ENCODE measurements at places on chromosomes 1 and 21. TPM values are rescaled to one million over a fixed set of nuclear protein-coding genes. Genes with fewer than 3 reads are reported as not detected.

TEX38 gene
- 0.62 TPM for polyA plus RNA-seq

GRCh38 chr1:35717911-35718476, 690 bp downstream of the C1orf216 start:
- DNase-seq = no peak

DNA sequence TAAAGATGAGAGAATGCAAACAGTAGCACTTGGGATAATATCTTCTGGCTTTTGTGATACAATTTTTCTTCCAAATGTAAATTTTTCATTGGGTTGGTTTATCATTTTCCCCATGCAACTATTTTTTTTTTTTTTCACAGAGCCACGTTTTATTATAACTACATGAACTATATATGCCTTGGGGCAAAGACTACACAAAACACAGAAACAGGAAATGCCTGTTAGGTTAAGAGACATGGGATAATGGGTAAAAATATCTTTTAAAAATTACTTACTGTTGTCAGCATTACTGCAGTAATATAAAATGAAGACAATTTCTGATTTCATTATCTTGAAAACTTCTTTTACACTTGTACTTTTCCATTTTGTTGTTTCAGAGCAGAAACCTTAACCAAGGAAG, 74.6 kb downstream of the DISP1 start:
- DNase-seq = no peak

DNA sequence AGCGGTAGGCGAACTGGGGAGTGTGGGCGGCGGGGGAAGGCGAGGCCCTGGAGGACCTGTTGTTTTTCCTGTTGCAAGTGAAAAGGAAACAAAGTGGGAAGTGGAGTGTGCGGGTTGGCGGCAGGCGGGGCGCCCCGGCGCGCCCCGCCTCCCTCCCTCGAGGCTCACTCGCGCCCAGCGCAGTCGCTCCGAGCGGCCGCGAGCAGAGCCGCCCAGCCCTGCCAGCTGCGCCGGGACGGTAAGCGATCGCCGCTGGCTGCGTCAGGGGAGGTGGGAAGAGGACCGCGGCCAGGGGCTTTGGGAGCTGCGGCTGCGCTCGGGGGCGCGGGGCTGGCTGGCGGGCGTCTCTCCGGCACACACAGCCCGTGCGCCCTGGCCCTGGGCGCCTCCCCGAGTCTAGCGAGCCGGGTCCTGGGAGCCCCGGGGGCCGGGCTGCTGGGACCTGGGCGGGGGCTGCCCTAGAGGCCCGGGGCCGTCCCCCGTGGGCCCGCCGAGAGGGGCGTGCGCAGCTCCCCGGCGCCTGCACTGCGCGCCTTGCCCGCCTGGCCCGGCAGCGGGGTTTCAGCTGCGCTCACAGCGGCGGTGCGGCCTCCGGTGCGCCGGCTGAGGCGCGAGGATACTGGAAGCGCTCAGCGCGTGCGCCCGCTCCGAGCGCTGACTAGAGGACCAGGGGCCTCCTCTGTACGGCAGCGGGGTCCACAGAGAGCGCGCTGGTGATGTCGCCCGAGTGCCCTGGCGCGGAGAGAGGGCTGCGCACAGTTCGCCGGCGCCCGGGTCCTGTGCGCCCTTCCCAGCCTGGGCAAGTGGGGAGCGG, at the start of gene PIK3CD:
TSS of gene PIK3CD (plus strand) at position 167 of the 814 bp plus-strand sequence. CDS start 58,725 bp downstream, outside the sequence.
- peak; percentile 32 for DNase-seq

GRCh38 chr21:31566611-31567010, 92.9 kb upstream of the SOD1 start:
- no peak for DNase-seq

- DNase-seq = no peak
These were observed 24.0 kb downstream of the PTPRC start for GRCh38 chr1:198662821-198663220.

SRGAP2B gene
- 32.8 TPM for polyA plus RNA-seq

DNA sequence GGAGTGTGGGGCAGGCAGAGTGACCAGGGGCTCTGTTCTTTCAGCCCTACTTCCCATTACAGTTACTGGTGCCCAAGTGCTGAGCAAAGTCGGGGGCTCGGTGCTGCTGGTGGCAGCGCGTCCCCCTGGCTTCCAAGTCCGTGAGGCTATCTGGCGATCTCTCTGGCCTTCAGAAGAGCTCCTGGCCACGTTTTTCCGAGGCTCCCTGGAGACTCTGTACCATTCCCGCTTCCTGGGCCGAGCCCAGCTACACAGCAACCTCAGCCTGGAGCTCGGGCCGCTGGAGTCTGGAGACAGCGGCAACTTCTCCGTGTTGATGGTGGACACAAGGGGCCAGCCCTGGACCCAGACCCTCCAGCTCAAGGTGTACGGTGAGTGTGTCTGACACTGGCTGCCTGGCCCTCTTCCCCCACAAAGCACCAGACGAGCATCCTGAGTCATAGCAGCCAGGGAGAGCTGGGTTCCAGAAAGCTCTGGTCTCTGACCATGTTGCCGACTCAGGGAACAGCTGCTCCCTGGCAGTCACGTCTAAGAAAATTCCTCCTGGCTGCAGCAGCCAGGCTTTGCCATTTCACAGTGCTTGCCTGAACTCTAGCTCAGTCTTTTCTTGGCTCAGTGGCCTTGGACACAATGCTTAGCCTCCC, 3.3 kb downstream of the SLAMF8 start:
- no peak for DNase-seq

TBX19 gene
- 4.1 TPM for polyA plus RNA-seq

GRCh38 chr1:26020330-26020768, 1.2 kb upstream of the EXTL1 start:
- DNase-seq = no peak

S100A9 gene
- polyA plus RNA-seq = 6.2 TPM

GRCh38 chr1:14217384-14217783, 381.1 kb upstream of the KAZN start:
- DNase-seq = no peak

GRCh38 chr1:79657951-79658658, 651.6 kb upstream of the ADGRL4 start:
- DNase-seq = peak; percentile 17

DNA sequence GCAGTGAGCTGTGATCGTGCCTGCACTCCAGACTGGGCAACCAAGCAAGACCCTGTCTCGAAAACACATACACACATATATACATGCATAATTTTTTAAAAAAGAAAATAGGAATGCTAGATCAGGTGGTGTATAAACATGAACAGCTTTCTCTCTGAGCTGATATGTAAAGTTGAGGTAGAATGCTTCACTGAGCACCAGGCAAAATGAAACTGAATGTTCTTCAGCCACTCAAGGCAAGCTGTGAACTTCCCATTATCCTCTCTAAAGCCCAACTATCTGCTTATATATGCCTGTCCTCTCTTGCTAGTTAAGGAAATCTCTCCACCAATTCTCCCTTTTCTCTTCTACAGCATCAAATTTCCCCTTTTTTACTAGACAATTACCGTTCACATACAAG, 93.0 kb downstream of the NUF2 start:
- DNase-seq = no peak

DNA sequence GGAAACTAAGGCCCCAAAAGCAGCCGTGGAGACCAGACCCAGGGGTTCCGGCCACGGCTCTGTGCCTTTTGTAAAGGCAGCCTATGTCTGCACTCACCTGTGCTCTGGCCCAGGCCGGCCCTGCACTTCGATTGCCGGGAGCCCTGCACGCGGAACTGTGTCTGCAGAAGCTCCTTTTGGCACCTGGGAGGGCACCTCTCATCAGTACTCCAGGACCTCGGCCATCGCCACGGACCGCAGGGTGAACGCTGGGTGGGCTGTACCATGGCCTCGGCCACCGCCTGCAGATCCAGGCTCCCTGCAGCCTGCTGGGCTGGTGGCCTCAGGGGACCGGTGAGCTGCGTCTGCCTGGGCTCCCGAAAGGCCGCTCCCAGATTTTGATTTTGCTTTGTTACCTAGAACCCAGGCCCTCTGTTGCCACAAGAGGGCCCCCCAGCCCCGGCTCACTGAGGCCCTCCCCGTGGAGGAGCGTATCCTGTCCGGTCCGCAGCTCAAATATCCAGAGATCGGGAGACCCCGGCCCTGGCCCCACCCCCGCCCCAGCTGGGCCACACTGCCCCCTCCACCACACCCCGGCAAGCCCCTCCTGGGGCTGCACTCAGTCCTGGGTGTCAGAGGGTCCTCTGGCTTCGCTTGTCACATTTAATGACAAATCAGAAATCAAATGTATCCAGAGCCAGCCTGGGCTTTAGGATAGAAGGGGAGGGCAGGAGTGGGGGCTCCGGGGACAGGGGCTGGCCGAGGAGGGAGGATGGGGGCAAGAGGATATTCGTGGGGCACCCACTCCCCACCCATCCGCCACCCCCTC, 60.2 kb upstream of the PDE9A start:
- DNase-seq = peak; percentile 78

DNA sequence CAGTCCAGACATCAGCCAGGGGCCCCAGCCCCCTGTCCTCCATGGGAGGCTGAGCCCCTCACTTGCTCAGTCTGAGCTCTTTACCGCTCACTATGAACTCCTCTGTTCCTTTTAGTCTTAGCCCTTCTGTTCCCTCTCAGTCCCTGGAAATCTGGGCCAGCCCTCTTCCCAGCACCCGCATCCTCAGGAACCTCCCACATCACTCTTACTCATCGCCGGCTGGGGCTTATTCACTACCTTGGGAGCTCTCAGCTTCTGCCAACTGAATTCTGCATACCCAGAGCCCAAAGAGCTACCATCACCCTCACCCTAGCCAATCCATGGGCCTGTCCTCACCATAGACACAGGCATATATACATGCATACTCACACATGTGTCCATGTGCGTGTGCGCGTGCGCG, 11.5 kb downstream of the KNCN start:
- DNase-seq = no peak

Measured in left kidney (tissue), 8 donors.